ENCODE measurements at places on chromosomes 2 and 18. TPM values are rescaled to one million over a fixed set of nuclear protein-coding genes. Genes with fewer than 3 reads are reported as not detected.
A peak's percentile ranks its signal among the peaks of the same experiment; 100 is the strongest.

DNA sequence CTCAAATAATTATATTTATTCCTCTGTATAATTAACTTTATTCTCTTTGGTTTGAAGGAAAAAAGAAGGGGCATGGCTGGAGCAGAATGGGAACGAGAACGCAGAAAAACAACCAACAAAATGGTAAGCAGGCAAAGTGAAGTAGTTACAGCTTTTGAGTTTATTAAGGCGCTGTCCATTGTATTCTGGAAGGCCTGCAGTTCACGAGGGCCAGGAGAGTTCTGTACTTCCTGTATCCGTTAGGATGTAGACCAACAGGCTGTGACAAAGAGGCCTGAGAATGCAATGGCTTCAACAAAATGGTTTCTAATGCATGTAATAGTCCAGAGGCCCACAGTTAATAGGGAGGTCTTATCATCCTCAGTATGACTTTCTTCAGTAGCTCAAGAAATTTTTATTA is 32.5 kb upstream of the SP100 start:
- DNase-seq: no peak

GRCh38 chr2:20744366-20745335 is 77.7 kb downstream of the GDF7 start:
- no peak for DNase-seq

GRCh38 chr2:229254206-229254605 is 16.9 kb downstream of the PID1 start:
- DNase-seq: no peak

GRCh38 chr2:86107031-86107430 is 996 bp downstream of the PTCD3 start:
- no peak for DNase-seq

- DNase-seq: no peak
Measured at GRCh38 chr2:202642567-202642966, 7.8 kb downstream of the FAM117B start.

DNA sequence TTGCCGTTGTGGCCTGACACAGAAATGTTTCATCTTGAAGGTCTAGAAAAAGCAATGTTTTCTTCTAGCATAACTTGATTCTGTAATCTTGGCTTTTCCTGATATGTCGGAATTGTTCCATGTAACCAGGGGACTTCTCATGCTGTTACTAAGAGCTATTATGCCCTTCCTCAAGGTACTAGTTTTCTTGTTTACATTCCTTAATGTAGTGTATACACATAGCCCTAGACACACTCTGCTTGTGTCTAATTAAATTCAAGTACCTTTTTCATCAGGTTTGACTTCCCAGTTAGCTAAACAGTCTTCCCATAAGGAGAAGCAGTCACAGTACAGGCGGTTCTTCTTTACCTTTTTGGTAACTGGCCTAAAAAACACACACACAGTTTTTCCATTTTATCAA is 122.8 kb upstream of the MSH6 start:
- no peak for DNase-seq

DNA sequence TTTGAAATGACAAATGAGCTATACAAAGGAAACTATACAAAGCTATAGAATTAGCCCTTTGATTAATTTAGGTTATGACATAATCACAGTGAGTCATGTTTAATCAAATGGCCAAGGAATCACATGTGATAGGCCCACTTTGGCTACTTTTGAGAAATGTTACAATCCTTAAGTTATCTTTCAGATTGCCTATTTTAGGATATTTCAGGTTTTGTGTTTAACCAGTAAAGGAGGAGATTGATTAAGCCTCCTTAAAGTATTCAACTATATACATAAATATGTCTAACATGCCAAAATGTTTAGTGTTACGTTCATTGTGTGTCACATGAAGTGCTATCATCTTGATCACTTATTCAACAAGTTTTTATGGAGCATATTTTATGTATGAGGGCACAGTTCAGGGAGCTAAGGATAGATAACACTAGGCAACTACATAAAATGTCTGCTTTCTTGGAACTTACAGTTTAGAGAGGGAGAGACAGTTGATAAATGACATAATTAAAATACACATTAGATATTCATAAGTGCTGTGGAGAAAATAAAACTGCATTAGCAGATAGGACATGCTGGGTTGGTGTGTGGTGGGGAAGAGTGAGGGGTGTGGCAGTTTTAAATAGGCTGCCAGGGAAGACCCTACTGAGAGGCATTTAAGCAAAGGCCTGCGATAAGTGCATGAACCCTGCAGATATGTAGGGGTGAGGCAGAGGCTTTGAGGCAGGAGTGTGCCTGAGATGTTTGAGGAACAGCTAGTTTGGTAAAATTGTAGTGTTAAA is 77.2 kb downstream of the LTBP1 start:
- DNase-seq: no peak

GRCh38 chr2:172196768-172197431 is 94.2 kb upstream of the DLX2 start:
- no peak for DNase-seq

DNA sequence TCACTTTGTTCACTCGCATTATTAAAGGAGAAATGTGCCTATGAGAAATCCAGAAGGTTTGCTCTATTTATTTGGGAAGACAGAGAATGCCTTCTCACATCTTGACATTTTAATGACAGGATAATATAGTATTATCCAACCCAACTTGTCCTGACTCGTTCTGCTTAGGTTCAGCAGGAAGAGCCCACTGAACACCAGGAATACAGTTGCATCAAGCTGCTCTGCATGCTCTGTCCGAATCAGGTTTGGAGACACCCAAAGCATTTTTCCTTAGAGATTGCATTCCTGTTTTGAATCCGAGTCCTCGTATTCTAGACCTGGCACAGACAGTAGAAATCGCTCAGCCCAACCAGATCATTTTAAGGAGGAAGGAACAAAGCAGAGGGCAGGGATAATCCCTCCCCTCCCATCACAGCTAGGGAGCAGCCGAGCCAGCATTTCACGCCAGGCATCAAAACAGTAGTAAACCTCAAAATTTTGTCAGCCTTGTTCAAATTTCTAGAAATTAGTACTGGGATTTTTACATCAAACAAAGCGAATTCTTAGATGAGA is 837.4 kb upstream of the ID2 start:
- DNase-seq: no peak

DNA sequence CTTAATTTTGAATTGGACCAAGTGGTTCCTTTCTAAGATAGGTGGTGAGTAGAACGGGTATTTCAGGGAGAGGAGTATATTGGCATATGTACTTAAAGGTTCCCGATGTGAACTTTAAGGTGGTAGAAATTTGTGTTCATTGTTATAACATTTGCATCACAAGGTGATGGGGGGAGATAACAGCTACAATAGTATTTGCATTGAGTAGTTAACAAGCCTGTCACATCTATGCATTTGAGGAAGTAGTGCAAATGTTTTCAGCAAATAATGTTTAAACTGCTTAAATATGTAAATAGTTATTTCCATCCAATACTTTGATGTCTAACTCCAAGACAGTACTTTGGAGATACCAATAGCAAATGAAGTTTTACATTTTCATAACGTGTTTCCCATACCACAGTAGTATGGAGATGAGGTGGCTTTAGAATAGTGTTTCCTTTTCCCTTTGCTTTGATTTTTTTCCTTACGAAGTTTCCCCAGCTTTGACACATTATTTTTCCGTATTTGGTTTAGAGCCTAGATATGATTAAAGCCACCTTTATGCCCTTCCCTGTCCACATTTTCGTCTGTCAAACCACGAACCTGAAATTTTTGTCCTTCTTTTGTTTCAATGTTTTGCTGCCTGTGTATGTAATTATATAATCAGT is 46.6 kb downstream of the VAPA start:
- no peak for DNase-seq

- peak; percentile 84 for DNase-seq
Measured at GRCh38 chr2:207164006-207164831, 1.5 kb downstream of the KLF7 start.

GRCh38 chr2:197310987-197311420 is 424 bp upstream of the ANKRD44 start:
- no peak for DNase-seq

ILKAP gene
- total RNA-seq: 26.2 TPM

RIT2 gene
- total RNA-seq: not detected

GALNT14 gene
- 0.38 TPM for total RNA-seq

REG1B gene
- total RNA-seq: not detected

LYPD1 gene
- not detected for total RNA-seq

RSAD2 gene
- 3.3 TPM for total RNA-seq

MSTN gene
- not detected for total RNA-seq

CDH7 gene
- total RNA-seq: not detected

RAD51AP2 gene
- total RNA-seq: 0.11 TPM

LYPD6B gene
- not detected for total RNA-seq

Data from Right ventricle myocardium inferior (tissue), 1 donor.